ENCODE measurements at places on chromosomes 2 and 18.

DNA sequence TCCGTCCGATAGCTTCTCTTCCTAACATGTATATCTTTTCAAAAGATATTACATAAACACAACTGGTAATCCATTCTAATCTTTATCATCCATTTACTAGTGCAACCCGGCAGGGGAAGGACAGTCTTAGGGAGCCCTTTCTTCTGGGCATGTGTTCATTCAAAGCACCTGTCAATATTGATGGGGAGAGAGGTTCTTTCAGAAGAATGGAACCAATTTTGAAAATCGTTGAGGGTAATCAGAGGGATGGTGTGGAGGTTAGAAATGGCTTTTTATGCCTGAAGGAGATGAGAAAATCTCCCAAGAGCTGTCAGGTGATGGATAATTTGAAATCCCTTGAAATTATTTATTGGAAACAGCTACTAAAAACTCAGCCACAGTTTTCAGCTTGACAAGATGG, 561.9 kb upstream of the DCC start:
- no peak for DNase-seq

DNA sequence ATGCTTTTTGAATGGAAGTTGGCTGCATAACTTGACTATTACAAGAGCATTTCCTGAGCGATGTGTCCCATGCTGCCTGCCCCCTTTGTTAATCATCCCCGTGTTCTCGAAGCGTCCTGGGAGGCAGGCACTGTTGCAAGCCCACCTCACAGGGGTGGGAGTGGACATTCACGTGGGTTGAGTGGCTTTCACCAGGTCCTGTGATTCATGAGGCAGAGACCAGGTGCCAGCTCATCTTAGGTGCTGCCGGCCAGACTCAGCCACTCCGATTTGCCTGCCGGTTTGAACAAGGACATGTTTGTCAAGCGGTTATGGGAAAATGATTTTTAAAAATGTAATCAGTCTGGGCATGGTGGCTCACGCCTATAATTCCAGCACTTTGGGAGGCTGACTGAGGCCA, 112.5 kb downstream of the ZNF532 start:
- DNase-seq = no peak

GRCh38 chr2:175605640-175606009, 396.4 kb downstream of the LNPK start:
- no peak for DNase-seq

GRCh38 chr18:59211629-59212028, 8.3 kb upstream of the GRP start:
- no peak for DNase-seq

DNA sequence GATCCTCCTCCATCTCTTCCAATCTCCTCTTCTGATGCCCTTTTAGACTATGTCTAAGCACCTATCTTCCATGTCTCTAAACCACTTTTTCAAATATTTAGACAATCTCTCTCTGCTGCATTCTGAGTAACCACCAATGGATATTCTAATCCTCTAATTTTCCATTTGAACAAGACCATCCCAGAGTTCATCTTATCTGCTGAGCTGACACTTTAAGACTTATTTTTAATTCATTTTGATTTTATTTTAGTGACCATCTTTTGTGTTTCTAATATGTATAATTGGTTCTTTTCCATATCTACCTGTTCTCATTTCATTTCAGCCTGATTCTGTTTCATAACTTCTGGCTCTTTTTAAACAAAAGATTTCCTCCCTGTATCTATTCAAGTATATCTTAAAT, 369.9 kb downstream of the CLIP4 start:
- DNase-seq = no peak

DNA sequence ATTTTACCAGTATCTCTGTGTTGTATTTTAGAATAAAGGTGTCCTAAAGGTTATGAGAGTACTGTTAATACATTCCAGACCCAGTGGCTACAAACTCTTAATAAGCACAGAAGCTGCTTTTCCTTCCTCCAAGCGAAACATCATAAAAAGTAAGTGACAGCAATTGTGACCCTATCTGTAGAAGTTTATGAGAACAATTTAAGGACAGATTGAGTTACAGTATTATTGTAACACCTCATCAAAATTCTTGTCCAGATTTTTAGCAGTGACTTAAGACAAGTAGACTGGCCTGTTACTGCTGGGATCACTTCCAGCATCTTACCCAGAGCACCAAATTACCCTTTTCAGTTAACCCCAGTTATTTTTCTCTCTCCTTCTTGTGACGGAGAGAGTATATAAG, 154.6 kb downstream of the ERBB4 start:
- no peak for DNase-seq

DNA sequence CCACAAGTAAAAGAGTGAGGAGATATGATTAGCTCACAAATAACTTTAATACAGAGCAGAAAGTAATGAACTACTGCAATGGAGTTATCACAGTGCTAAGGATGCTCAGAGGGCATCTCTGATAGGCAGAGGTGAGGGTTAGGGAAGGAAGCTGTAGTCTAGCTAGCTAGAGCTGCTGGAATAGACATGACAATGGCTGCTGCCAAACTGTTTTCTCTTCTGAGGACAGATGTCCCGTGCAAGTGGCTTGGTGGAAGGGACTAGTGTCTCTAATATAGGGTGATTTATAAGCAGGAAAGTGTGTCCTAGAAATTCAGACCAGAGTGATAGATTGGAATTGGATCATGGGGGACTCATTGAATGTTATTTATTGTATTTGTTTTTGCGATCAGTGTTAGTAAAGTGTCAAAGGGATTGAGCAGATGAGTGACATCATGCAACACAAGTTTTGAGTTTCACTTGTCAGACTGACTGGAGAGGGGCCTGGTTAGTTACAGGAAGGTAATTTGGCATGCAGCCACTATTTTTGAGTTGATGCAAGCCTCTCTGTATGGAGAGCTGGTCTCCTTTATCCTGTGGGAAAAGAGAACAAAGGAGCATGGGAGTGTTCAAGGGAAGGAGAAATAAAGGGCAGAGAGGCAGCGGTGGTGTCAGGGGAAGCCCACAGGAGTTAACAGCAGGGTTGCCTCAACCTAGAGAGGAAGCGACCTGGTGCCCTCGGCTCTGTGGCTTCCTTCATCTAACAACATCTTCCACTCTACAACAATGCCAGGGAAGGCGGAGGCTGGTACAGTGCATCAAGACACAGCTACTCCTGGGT, 1.9 kb downstream of the CTLA4 start:
- no peak for DNase-seq

DNA sequence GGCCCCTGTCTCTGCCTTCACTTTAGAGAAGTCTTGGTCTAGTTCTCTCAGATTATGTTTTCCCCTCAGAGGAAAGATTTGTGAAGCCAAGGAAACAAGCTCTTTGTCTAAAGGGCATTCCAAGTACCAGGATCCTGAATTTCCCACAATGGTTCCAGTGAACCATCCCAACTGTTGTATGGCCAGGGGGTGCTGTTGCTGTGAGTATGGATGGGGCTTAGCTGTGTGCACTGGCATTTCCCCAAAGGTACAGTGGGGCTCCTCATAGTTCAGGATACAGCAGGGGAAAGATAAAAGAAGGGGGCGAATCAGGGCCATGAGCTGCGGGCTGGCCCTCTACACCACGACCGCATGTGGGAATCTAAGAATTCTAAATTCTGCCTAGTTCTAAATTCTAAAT, 1154.0 kb upstream of the FANCL start:
- DNase-seq = no peak

DNA sequence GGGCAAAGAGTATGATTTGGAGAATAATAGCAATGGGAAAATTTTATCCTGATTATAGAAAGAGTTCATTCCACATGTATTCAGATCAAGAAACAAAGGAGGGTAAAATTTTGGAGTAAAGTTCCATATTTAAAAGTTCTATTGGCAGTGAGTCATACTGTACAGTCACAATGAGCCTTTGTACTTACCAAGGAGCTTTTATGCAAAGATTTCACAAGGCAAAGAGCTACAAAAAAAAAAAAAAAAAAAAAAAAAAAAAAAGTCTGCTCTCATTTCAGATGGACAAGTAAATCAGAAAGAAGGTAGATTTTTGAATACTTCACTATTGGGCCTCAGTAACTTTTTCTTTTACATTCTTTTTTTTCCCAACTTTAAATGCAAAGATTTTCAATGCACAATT, 1802.2 kb upstream of the PIK3C3 start:
- DNase-seq = no peak

GRCh38 chr2:65153515-65153914, 23.6 kb upstream of the RAB1A start:
- DNase-seq = no peak
